ENCODE measurements at places on chromosomes 7 and 10. TPM values are rescaled to one million over a fixed set of nuclear protein-coding genes. Genes with fewer than 3 reads are reported as not detected.
A peak's percentile ranks its signal among the peaks of the same experiment; 100 is the strongest.

The MYO1G gene
- under 0.01 TPM for total RNA-seq

The CYP3A4 gene
- total RNA-seq, result not detected

The OPN4 gene
- total RNA-seq, result not detected

The AKR1C3 gene
- 2.2 TPM for total RNA-seq

The CDHR1 gene
- 1.1 TPM for total RNA-seq

The KLF6 gene
- 88.1 TPM for total RNA-seq

The TYSND1 gene
- 14.3 TPM for total RNA-seq

The MBL2 gene
- not detected for total RNA-seq

GRCh38 chr10:93090619-93091018, 16.9 kb downstream of the CYP26A1 start:
- no peak for DNase-seq

GRCh38 chr7:138064856-138065357, 11.4 kb upstream of the AKR1D1 start:
- peak; percentile 53 for DNase-seq

DNA sequence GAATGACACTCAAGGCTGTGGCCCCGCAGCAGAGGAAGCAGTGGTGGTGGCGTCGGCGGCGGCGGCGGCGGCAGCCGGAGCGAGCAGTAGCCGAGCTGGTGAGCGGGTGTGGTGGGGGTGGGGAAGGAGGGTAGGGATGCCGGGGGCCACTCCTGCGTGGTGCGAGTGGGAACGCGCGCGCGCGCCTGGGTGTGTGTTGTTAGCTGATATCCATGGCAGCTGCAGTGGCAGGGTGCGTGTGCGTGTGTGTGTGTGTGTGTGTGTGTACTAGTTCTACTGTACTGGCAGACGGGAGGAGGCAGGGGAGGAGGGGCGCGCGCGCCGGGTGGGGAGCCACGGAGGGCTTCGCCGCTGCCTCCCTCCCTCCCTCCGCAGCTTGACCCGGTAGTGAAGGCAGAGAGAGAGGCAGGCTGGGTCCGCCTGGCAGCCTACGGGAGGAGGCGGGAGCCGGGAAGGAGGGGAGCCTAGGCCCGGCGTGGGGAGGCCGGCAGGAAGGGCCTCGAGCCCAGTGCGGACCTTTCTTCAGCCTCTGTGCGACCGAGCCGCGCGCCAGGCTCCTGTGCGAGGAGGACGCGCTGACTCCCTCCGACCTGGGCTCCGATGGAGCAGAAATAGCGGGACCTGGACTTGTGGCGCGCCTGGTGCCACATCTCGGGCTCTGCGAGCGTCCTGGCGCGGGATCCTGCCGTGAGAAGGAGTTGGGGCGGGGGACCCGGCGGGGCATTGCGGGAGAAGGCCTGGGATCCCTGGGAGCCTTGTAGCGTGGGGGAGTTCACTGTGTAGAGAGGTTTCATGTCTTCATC, at the start of gene MAGI2:
Gene MAGI2, minus strand, starts transcription at position 110 of the 803 bp plus-strand sequence. CDS start 347 bp downstream, outside the sequence.
- DNase-seq, result no peak

GRCh38 chr10:48333856-48334255, 27.4 kb downstream of the MAPK8 start:
- no peak for DNase-seq

- DNase-seq, result no peak
These were observed 108.7 kb upstream of the PRR15 start for GRCh38 chr7:29454899-29455451.

GRCh38 chr7:133975130-133975529, 152.0 kb upstream of the LRGUK start:
- no peak for DNase-seq

GRCh38 chr7:38189231-38189938, 11.3 kb downstream of the STARD3NL start:
- no peak for DNase-seq

DNA sequence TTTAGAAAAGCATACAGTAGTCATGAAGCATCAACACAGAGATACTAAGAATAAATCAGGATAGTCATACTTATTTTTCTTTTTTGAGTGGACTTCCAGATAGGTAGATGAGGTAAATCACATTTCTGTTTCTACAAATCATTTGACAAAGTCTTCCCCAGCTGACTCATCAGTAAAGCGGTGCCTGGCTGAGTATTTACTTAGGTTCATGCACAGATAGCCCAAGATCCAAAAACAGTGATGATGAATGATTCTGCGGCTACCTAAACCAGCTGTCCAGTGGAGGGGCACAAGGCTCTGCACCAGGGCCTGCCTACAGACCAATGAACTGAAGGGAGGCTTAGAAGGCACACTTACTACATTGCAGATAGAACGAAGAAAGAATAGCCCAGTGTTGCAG, 113.1 kb downstream of the PARP12 start:
- DNase-seq, result no peak

DNA sequence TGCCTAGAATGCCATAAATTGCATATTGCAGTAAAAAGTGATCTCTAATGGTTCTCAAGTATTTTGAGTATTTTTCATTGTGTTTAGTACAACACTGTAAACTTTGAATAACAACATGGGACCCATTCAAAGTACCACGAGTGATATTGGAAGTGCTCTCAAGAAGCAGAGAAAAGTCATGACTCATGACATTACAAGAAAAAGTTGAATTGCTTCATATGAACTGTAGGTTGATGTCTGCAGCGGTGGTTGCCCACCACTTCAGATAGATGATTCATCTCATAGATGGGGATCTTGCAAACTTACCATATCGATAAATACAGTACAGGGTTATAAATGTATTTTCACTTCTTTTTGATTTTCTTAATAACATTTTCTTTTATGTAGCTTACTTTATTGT, 33.9 kb downstream of the ENTPD1 start:
- no peak for DNase-seq

DNA sequence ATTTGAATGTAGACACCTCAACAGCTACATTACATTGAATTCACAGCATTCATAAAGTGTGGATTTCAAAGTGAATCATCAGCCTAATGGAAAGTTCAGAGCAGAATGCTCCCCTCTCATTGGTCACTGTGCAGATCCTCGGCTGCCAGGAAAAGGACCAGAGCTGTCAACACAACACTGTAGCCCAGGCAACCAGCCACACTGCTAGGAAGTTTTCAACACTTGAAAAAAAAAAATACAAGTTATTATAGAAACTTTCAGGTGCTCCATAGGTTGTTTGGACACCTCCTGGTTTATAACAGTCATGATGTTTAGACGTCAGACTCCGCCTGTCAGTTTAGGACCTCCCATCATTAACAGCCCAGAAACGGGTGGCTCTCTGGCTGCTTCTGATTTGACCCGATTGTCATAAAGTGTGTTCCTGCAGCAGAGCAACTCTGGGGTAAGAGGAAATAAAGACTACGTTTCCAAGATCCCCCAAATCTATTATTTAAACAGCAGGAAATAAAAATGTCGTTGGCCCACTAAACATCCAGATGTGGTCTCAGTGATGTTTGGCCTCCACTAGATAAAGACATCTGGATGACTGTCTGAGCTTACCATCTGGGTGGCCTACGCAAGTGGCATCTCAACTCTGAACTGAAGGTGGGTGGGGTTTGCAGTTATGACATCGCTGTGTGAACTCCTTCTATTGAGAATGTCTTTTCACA, 117.4 kb downstream of the CABCOCO1 start:
- DNase-seq, result peak; percentile 73

DNA sequence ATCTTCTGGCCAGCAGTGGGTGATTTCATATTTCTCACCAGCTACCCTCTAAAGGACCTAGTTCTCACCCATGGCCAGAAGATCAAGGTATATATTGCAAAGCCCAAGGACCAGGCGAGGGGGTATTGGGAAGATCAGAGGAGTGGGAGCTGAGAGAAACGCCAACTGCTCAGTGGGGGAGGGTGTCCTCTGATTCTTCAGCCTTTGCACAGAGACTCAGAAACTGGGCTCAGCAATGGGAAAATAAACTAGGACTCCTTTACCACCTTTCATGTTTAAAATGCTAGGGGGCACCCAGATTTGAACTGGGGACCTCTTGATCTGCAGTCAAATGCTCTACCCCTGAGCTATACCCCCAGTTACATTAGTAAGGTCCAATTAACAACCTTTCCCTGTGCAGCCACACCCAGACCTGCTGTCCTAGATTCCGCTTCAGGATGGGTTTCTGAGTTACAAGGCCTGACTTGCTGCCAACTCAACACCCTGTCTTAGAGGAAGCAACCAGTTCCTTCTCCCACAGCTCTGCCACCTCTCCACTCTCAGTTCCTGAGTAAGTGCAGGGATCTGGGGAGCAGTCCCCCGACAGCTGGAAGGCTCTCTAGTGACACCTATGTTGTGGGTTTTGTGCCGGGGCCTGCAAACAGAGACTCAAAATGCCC, 93.5 kb downstream of the ZNF783 start:
- DNase-seq, result no peak

GRCh38 chr7:114229246-114229645, 185.4 kb upstream of the FOXP2 start:
- DNase-seq, result no peak

DNA sequence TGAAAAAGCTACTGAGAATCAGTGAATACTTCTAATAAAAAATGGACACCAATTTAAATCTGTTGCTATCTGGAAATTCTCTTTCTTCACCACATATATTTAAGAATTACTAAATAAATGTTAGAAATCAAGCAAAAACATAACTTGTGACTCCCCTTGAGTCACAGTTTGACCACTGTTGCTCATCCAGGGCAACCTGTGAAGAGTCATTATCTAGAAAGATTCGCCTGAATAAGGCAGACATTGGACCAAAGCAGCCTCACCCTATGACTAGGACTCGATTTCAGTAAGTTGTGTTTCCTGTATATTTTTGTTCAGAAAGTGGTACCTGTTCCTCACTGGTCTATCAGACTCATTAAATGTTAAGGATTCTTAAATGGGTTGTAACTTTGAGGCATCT, 572.4 kb downstream of the ATRNL1 start:
- DNase-seq, result no peak

DNA sequence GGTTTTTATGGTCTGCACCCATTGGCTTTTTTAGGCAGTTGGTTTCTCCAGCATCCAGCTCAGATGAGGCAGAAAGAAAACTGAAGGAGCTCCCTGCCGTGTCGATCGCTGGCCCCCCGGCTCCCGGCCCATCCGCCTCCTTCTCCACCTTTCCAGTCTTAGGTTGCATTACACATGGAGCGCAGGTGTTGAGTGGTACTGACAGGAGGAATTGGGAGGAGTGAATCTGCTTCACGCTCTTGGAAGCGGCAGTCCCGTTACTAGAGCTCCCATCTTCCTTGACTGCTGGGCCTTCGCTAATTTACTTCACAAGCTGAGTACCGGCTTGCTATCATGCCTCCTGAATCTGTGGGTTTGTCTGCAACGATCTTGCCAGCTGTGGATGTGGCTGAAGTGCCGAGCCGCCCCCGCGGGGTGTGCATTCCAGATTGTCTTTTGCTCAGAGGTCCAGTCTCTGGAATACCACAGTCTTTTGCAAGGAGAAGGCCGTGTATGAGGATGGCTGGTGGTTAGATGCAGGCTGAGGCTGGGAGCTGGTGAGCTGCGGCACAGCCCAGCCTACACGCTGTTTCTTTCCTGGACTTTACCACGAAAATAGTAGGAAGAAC, 17.1 kb downstream of the IQCE start:
- no peak for DNase-seq
